ENCODE measurements at places on chromosomes 12 and 14. TPM values are rescaled to one million over a fixed set of nuclear protein-coding genes. Genes with fewer than 3 reads are reported as not detected.

PA2G4 gene
- 302 TPM for total RNA-seq

CDH24 gene
- 19.3 TPM for total RNA-seq

DNA sequence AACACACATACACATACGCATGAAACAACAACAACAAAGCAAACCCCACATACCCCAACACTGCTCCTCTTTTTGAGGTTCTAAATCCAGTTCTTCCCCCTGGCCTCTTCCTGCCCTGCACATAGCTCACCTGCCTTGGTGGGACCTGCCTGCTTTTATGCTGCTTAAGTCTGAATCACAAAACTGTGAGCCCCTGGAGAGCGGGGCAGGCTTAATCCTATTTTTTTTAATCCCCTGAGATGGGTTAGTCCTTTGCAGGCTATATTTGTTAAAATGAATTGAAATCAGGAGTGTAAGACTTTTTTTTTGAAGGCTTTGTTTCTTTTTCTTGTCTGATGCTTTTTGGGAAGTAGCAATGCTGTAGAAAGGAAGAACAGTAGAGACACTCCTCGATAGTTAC lies 84.6 kb upstream of the MAX start:
- H3K36me3 ChIP-seq, result no peaks in the 10 kb centered on the region
- no peak for DNase-seq
- H3K27me3 ChIP-seq, result 0 out of 2 replicates have a peak, but pooled peaks cover 3% of the 10 kb centered on the region
- H3K4me3 ChIP-seq, result no peak overlapping the region
- no peaks in the 10 kb centered on the region for H3K4me1 ChIP-seq

DNA sequence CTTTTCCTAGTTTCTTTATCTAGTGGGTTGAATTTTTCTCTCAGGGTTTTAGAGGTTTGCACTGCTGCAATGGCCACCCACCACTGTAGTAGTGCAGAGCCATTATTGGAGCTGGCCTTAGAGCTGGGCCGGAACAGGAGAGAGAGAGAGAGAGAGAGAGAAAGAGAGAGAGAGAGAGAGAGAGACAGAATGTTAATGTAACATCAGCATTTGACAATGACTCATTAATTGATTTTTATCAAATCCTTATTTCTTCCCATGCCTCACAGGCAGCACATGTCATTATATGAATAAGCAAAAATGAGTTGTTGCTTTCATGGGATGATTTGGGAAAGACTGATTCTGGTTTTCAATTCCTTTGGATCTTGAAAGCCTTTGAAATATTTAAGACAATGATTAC lies 76.3 kb upstream of the PPP4R3A start:
- no peaks in the 10 kb centered on the region for H3K4me1 ChIP-seq
- DNase-seq, result no peak
- no peak overlapping the region for H3K4me3 ChIP-seq

DNA sequence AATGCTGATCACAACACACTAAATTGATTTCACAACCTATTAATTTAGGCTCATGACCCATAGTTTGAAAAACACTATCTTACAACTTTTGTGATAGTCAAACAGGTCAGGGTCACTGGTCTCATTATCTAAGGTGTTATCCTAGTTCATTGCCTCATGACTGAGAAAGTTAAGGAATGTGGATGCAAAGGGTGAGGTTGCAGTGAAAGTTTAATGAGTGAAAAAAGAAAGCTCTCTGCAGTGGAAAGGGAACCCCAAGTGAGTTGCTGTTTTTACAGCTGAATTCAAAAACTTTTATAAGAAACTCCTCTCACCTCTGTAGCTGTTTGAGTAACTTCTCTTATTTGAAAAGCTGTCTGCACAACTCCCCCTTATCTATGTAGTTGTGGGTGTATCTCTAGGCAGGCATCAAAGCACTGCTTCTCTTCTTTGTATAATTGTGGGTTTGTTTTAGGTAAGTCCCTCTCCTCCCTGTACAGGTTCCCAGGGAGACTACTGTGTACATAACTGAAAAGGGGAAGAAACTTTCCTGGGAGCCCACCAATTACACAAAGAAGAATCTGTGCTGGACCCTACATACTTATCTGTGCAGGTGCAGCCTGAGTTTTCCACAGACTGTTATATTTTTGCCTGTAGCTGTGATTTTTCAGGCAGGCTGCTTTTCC lies 18.9 kb downstream of the DNAL1 start:
- no peak for DNase-seq
- peaks cover 5% of the 10 kb centered on the region for H3K4me1 ChIP-seq
- H3K27me3 ChIP-seq, result no peaks in the 10 kb centered on the region
- H3K36me3 ChIP-seq, result no peaks in the 10 kb centered on the region

GRCh38 chr14:57712102-57712501 lies 153.8 kb downstream of the SLC35F4 start:
- no peaks in the 10 kb centered on the region for H3K36me3 ChIP-seq
- no peak for DNase-seq
- H3K4me3 ChIP-seq, result no peak overlapping the region
- H3K27ac ChIP-seq, result no peak overlapping the region
- H3K4me1 ChIP-seq, result no peaks in the 10 kb centered on the region
- no peaks in the 10 kb centered on the region for H3K27me3 ChIP-seq
